ENCODE measurements at places on chromosomes 11 and 22.

DNA sequence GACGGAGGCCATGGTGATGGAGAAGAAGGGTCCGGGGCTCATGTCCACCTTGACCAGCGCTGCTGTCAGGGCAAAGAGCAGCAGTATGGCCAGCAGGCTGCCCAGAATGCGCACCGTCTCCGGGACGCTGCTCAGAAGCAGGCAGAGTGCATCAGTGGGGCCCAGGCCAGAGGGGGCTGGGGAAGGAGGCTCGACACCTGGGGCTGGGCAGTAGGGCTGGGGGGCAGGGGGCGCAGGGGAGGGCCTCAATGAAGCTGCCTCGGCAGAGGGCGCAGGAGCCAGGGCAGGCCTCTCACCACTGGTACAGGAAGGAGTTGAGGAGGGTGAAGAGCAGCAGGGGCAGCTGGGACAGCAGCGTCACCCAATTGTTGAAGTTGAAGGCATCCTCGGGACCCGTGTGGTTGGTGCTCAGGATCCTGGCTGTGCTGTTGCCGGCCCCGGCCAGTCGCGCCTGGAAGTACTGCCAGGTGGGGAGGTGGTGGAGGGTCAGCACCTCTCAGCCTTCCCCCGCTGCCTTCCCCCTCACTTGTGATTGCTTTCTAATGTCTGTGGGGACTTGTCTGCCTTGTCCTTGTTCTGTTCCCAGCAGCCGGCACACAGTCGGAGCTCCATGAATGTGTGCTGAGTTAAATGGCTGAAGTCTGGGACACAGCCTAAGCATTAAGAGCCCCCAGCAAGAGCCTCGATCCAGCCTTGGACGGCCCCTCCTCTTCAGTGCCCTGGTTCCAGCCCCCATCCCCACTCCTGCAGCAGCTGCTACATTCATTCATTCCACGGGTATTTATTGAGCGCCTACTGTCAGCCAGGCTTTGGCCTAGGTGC, 2.3 kb downstream of the SLC29A2 start:
- no peak for DNase-seq

DNA sequence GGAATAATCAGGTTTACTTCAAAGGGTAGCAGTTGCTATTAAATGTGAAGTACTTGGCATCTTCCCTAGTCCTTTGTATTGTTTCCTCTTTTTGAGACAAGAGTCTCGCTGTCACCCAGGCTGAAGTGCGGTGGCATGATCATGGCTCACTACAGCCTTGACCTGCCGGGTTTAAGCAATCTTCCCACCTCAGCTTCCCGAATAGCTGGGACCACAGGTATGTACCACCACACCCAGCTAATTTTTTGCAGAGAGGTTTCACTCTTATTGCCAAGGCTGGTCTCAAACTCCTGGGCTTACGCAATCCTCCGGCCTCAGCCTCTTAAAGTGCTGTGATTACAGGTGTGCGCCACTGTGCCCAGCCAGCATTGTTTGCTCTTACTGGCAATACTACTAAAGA, 36.2 kb upstream of the RAPSN start:
- no peak for DNase-seq

GRCh38 chr11:63641727-63642126, 27.5 kb upstream of the PLAAT3 start:
- no peak for DNase-seq

GRCh38 chr11:124823512-124824376, 23.5 kb upstream of the MSANTD2 start:
- no peak for DNase-seq

GRCh38 chr22:24055283-24055682, 44.2 kb downstream of the CABIN1 start:
- DNase-seq, result no peak

GRCh38 chr11:103210543-103210942, 101.3 kb downstream of the DYNC2H1 start:
- no peak for DNase-seq

- DNase-seq, result no peak
Measured at GRCh38 chr11:472272-472671, 22.2 kb downstream of the PTDSS2 start.

DNA sequence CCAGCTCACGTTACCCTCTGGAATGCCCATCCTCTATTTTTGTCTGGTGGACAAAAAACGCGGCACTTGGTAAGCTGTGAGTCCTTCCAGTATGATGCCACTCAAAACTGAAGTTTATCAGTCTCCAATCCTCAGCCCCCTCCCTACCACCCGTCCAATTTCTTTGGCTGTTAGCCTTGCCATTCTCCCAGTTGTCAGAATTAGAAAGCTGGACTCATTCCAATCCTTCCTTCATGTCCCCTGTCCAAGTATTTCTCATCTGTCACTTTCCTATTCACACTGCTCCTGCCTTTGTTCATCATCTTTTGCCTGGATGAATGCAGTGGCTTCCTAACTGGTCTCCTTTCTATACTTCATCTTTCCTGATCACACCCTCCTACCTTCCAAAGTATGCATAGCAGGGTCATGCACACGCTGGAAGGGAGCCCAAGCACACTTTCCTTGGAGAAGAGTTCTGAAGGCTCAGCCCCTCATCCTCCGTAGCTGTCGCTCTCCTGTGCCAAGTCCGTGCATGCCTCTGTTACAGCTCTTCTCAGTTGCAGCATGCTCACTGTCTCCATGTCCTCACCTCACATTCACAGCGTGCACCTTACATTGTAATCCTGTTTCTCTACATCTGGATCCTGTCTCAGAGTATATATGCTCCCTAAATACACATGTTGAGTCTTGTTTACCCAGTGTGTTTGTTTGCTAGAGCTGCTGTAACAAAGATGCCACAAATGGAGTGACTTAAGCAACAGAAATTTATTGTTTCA, 19.4 kb downstream of the APLP2 start:
- no peak for DNase-seq

DNA sequence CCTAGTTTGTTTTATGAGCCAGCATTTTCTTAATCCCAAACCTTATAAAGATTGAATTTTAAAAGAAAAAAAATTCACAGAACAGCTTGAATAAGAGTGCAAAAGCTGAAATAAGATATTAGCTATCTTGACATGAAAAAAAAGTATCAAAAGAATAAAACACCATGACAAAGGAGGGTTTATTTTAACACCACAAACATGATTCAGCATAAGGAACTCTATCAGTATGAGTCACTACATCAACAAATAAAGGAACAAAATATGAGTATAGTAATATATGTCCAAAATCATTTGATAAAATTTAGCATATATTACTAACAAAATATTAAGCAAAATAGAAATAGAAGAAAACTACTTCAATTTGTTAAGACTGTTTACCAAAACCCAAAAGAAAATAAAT, 9.6 kb upstream of the LMO1 start:
- DNase-seq, result no peak

GRCh38 chr11:73221996-73222395, 3.9 kb downstream of the P2RY2 start:
- no peak for DNase-seq

DNA sequence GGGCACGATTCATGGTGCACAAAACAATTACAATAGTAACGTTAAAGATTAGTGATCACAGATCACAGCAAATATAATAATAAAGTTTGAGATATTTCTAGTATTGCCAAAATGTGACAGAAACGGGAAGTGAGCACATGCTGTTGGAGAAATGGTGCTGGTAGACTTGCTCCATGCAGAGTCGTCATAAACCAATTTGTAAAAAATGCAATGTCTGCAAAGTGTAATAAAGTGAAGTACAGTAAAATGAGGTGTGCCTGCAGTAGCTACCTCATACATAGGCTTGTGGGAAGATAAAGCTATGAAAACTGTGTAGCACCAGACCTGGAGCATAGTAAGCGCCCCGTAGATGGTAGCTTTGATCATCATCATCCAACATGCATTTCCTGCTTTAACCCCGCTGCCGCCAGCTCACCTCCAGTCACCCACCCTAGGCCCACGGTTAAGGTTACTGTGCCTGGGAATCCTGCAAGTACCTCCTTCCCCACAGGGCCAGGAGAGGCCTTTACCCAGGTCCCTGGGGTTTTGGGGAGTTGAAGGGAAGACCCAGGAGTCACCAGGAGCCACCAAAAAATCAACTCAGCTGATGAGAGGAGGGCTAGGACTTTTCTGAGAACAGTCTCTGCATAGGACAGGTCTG, 59.2 kb downstream of the MYO7A start:
- DNase-seq, result no peak

DNA sequence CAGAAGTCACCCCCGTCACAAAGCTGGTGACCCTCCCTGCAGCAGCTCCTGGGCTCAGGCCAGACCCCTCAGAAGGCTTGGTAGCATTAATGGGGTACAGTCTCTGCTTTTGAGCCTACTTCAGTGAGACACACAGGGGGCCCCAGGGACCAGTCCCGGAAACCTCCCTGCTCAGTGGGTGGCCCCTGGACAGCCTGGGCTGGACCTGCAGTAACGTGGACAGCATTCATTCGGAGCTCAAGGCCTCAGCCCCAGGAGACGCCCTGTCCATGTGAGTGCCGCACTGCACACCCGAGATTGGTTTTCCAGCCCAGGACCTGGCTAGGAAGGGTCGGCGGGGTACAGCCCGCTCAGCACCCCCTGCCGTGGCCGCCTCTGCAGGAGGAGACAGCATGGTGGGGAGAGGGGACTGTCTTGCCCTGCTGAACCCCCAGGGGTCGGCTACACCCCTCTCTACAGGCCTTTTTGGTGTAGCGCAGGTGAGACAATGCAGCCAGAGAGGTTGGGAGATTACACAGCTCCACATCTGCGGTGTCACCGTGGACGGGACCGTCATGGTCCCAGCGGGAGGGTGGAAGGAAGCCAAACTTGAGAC, 83.4 kb downstream of the FBLN1 start:
- no peak for DNase-seq

DNA sequence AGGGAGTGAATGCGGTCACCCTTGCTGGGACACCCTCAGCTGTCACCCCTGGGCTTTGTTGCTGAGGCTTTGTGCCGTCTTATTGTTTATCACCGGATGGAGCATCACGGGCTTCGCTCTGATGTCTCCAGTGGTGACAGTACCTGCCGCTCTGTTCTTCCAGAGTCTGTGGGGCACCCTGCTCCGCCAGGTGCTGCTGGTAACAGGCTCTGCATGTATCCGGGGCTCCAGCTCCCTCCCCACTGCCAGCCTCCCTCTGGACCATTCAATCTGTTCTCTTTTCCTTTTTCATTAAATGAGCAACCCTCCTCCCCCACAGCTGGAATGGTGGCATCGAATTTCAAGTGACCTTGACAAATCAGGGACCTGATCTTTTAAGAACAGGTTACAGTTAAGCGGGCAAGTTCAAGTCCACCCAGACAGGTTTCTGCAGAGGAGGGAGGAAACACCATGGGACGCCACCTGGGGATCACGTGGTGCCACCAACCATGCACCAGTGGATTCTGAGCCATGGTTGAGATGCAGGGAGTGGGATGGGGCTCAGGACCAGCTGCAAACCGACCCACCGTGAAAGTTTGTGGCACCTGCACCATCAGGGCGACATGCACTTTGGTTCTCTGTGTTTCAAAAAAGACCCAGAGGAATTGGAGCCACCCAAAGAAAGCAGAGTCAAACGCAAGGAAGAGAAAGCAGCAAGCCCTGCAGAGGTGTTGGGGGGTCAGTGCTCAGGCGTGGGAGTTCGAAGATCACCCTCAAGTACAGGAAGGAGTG, 89.3 kb downstream of the BCR start:
- DNase-seq, result no peak

DNA sequence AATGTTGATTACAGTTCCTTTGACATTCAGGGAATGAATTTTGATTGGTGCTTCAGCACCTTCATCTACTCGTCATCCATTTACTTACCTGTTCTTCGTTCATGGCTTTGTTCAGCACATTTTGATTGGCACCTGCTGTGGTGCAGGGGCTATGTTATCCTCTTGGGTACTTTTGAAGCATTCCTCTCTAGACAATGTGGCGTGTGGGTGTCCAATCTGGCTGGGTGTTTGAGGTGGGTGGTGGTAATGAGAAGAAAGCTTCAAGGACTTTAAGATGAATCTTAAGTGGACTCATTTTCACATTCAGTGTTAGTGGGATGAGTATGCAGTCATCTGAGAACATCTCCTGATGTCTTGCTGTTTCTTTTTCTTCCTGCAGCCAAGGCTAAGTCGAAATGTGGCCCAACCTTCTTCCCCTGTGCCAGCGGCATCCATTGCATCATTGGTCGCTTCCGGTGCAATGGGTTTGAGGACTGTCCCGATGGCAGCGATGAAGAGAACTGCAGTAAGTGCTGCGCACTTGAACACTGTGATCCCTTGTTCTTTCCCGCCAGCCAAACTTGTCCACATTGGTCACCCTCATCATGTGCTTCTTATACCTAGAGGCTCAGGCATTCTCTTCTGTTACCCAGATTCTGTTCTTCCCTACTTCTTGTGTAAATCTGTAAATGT, 137.5 kb downstream of the LDLRAD3 start:
- no peak for DNase-seq

DNA sequence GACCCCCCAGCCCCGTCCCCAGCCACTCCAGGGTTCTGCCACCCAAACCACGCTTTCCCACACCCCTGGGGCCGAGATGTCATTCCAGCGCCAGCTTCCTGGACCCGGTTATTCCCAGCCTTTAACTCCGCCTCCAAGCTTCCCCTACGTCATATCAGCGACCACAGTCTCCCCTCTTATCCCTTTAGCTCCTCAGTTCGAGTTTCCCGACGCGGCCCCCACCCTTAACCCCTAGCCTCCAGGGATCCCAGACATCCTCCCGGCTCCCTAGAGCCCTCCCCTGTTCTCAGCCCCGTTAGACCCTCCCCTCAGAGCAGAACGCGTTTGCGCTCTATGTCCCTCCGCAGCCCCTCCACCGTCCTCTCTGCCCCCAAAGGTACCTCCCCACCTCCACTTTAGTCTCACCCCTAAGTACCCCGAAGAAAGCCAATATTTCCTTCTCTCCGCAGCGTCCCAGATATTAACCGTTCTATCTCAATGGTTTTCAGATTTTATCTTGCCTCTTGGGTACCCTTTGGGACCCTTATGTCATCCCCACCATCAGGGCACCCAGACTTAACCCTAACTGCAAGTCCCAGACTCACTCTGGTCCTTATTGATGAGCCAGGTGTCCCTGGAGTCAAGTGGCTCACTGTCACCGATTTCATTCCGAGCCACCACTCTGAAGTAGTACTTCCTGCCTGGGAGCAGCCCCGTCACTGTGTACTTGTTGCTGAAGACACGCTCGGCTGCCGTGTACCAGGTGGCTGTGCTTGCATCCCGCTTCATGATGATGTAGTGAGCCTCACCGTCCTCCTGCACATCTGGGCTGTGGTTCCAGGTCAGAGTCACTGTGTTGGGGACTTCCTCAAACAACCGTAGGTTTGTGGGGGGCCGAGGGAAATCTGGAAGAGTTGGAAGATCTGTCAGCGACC, 8.0 kb downstream of the TMEM86A start:
- DNase-seq, result no peak

GRCh38 chr11:17658211-17658610, 61.2 kb upstream of the MYOD1 start:
- DNase-seq, result no peak
